Spleen (tissue), 13 donors: ENCODE measurements at places on chromosomes 2 and 18.

DNA sequence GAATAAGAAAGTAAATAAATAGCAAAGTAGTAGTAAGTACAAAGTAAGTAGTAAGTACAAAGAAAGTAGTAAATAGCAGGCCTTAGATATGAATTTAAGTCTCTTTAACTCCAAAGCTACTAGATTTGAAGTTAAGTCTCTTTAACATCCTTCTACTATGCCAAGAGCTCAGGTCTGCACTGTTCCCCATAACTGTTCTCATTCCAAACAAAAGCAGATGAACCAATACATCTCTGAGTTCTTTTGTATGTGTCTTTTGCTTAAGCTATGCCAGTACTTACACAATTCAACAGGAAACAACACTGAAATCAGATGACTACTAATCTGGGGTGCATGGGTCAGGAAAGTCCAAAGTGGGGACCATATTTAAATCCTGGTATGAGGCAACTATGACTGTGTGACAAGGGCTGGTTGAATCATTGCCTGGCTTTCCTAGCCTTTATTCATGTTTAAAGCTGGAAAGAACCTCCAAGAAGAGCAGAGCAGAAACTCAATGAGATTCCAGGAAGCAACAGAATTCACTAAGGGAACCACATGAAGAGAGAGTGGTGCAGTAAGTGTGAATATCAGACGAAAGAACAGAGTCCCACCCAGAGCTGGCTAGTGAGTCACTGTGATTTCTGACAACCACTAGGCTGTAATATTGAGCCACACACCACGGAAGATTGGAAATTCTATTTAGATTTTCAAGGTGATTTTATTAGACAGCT, 51.0 kb upstream of the CYP26B1 start:
- DNase-seq = no peak

- no peak for DNase-seq
Measured at GRCh38 chr2:46569766-46570165, 90.4 kb downstream of the TMEM247 start.

DNA sequence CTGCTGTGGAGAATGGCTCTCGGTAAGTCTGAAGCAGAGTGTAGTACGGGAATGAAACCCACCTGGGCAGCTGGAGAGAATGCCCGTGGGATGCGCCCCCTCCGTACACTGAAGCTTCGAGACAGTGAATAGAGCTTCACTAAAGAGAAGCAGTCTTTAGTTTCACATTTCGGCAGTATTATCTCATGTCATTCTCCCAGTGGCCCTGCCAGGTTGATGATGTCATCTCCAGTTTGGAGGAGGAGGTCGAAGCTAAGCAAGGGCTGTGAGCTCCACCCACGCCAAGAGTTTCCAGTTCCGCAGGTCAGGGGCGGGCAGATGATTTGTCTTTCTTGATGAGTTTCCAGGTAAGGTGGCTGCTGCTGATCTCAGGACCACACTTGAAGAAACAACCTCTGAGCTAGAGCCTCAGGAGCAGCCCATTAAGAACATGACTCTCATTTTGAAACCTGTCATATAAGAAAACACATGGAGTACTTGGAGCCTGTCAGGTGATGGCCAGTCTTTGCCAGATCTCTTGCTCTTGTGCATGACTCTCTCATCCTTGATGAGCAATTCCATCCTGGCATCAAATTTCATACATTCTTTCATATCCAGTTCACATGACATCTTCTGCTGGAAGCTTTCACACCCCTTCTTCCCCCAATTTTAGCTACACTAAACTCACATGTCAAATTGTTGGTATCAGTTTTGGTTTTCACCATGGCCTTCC, 475.0 kb downstream of the RNF144A start:
- DNase-seq = no peak

GRCh38 chr2:105496271-105496670, 97.4 kb upstream of the FHL2 start:
- no peak for DNase-seq

GRCh38 chr2:105272176-105272575, 30.6 kb downstream of the GPR45 start:
- DNase-seq = no peak
